ENCODE measurements at places on chromosomes 4 and X. TPM values are rescaled to one million over a fixed set of nuclear protein-coding genes. Genes with fewer than 3 reads are reported as not detected.

Gene GAGE12F
- not detected for total RNA-seq

Gene RPS6KA6
- total RNA-seq = 1.4 TPM

DNA sequence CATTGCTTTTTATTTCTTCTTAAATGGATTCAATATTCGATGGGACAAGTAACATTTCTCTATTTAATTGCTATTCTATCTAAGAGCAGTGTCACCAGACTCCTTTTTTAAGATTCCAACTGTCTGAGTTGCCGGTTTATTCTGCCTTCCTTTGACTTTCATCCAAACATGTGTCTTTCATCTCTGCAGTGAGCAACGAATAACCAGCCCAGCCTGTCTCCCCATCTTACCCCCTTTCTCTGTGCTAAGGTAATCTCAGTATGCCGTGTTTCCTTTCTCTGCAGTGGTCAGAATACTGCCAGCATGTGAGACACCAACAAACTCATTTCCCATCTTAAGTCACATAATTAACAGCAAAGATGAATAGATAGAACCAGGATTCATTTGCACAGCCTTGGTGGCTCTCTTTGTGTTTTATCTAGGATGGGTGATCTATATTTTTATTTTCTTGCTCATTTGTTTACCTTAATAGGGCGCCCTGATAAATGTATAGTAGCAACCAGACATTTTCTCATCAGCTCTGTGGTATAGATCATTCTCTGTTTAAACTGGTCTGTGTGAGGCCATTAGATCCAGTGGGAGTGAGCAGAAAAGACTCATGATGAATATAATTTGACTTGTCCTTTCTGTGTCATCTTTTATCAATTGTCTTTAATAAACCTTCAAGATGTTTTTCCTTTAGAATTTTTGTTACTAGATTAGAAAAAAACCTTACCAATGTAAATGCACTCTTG lies 394.8 kb upstream of the IGFBP7 start:
- DNase-seq = no peak

GRCh38 chr4:185728893-185729292 lies 83.1 kb downstream of the SORBS2 start:
- no peak for DNase-seq

DNA sequence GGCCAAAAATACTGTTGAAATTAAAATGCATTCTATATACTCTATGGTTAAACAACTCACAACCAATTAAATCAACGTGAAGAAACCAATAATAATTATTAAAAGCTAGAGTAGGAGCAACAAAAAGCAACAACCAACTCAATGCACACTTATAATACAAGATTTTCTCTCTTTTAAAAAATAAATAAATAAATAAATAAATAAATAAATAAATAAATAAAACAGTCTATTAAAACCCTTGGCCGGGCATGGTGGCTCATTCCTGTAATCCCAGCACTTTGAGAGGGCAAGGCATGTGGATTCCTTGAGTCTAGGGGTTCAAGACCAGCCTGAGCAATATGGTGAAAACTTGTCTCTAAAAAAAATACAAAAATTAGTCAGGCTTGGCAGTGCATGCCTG lies 62.7 kb downstream of the ENOX2 start:
- DNase-seq = no peak

DNA sequence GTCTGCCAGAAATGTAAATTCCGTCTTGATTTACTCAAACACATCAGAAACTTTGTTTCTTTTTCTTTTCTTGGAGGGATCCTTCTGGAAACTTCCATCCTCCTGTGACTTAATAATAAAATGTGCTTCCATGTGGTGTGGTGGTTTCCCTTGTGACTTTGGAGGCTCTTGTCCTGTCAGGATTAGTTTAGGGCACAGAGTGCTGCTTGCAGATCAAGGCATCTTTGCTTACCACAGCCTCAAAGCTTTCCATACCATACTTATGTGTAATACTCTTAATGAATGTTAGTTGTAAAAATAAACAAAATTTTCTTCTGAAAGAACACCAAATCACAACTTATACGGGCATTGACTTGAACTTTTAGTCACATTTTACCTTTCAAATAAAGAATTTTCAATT lies 27.4 kb downstream of the GBA3 start:
- no peak for DNase-seq

- no peak for DNase-seq
Measured at GRCh38 chrX:112784692-112785091, 55.9 kb downstream of the AMOT start.
